NCI-H524 (cell line): ENCODE measurements at places on chromosomes 7 and 10.

GRCh38 chr10:103960103-103960502 is 6.8 kb upstream of the SLK start:
- no peak for DNase-seq

DNA sequence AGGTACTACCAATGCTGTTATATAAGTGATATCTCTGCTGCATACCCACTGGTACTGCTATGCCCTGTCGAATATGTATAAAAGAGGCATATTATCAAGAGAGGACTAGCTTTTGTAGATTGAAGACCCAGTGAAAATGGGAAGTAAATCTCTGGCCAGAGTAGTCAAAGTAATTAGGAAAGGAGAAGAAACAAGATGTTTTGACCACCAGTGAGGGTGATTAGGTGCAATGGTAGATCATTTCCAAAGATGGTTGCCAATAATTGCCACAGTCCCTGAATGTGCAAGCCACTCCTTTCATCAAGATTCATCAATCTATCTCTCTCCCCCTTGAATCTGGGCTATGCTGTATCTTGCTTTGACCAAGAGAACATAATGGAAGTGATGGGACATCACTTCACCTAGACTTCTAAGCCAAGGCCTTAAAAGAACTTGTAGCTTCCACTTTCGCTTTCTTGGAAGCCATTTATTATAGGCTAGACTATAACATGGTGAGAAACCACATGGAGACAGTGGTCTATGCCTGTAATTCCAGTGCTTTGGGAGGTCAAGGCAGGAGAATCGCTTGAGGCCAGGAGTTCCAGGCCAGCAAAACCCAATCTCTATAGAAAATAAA is 52.6 kb upstream of the ST8SIA6 start:
- no peak for DNase-seq

GRCh38 chr10:35600193-35600592 is 4.9 kb upstream of the GJD4 start:
- no peak for DNase-seq

DNA sequence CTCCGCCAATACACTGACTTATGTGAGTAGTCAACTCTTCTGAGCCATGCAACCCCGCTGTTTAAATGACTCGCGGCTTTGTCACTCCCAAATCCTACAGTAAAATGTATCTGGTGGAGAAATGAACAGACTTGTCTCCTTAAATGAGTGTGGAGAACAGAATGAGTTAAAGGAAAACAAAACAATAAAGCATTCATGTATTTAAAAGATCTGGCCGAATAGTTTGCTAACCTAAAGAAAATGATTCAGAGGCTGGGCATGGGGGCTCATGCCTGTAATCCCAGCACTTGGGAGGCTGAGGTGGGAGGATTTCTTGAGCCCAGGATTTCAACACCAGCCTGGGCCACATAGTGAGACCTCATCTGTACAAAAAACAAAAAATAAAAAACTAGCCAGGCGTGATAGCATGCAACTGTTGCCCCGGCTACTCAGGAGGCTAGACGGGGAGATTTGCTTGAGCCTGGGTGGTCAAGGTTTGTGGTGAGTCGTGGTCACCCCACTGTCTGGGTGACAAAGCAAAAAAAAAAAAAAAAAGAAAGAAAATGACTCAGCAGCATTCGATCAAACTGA is 86.5 kb upstream of the PFKP start:
- DNase-seq: no peak

- no peak for DNase-seq
These were observed 174.4 kb upstream of the PLXNA4 start for GRCh38 chr7:132750530-132751217.

DNA sequence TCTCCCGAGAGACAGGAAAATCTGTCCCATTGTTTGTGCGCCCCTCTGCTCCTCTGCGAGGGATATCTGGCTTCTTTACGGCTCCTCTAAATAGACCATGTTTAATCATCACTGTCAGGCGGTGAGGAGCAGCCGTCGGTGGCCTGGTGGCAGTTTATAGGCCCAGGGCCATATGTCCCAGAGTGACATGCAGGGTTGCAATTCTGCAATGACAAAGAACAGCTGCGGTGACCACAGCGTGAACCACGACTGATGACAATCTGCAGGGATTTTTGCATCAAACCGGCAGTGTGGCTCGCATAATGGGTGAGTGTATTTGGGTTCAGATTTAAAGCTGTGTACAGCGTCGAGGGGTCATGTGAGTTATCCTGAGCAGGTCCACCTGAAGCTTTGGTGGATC is 41.5 kb downstream of the GATA3 start:
- no peak for DNase-seq

DNA sequence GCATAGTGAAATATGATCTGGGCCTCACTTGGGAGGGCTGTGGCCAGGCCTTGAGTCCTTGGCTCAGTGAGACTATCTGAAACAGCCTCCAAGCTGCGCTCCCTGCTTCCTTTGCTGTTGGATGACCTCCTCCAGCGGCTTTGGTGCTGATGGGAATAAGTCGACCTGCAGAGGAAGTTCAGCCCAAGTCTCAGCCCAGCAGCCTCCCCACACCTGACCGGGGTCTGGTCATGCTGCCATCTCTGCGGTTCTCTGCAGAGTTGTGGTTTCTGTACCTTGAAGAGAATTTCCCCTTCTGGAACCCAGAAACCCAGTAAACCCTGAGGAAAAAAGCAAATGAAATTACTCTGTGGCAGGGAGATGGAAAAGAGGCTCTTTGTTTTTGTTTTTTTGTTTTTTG is 4.6 kb upstream of the RBAK start:
- no peak for DNase-seq

GRCh38 chr10:130742941-130743675 is 568.4 kb downstream of the TCERG1L start:
- DNase-seq: no peak

DNA sequence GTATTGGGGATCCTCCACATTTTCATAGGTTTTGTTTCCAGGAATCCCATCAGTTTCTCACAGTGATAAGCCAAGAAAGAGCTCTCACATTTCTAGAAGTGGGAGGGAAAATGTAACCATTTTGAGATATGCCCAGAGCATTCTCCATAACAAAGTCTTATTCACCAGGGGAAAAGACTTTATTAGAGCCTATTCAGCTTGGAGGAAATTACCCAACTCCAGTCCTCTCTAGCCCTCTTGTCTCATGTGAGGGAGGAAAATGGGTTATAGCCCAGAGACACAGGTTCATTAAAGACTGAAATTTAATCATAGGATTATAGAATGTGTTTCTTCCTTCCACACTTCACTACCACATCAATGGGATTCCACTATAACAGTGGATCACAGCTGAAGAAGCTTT is 61.6 kb upstream of the DYNC1I1 start:
- no peak for DNase-seq
